Panc1 (cell line): ENCODE measurements at places on chromosomes 2 and 18. TPM values are rescaled to one million over a fixed set of nuclear protein-coding genes. Genes with fewer than 3 reads are reported as not detected.

DNA sequence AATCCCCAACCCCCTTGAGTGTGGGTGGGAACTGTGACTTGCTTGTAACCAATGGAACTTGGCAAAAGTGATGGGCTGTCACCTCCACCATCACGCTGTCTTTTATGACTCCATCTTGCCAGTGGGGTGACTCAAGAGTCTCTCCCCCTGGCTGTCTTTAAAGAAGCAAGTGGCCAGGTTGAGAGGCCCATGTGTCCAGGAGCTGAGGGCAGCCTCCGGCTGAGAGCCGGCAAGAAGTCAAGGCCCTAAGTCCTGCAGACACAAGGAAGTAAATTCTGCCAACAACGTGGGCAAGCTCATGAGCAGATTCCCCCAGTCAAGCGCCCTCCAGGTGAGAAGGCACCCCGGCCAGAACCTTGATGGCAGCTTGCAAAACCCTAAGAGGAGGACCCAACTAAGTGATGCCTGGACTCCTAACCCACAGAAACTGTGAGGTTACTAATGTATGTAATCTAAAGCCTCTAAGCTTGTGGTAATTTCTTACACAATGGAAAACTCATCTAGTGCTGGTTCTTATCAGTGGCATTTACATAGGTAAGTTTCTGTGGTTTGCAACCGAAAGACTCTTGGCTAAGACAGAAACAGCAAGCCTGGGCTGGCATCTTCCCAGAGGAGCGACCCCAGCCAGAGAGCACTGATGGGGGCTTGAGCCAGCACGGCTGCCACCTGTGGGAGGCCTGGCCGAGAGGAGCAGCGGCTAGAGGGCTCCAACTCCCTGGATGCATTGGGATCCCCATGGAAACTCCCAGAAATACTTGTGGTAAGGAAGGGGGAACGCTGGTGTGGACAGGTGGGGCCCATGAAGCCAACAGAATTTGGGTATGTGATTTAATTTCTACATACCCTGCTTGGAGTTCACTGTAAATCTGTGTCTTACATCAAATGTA is 49.3 kb downstream of the CIB4 start:
- DNase-seq, result no peak
- no peaks in the 10 kb centered on the region for H3K4me1 ChIP-seq
- peaks cover 25% of the 10 kb centered on the region for H3K27me3 ChIP-seq
- no peaks in the 10 kb centered on the region for H3K36me3 ChIP-seq
- no peak overlapping the region for H3K27ac ChIP-seq

- DNase-seq, result no peak
- H3K4me3 ChIP-seq, result no peak overlapping the region
- H3K36me3 ChIP-seq, result peaks cover 3% of the 10 kb centered on the region; the same call in 1 of the 2 replicates
- H3K4me1 ChIP-seq, result peaks cover 11% of the 10 kb centered on the region
- H3K27ac ChIP-seq, result no peak overlapping the region
Measured at GRCh38 chr2:237688081-237688480, 60.7 kb downstream of the LRRFIP1 start.

- no peak for DNase-seq
- H3K27me3 ChIP-seq, result peaks cover 12% of the 10 kb centered on the region
- H3K4me1 ChIP-seq, result no peaks in the 10 kb centered on the region
- no peak overlapping the region for H3K27ac ChIP-seq
- no peaks in the 10 kb centered on the region for H3K36me3 ChIP-seq
Measured at GRCh38 chr2:118991554-118991953, 49.6 kb downstream of the MARCO start.

Gene TFCP2L1
- total RNA-seq, result 4.9 TPM

Gene UGT1A6
- not detected for total RNA-seq

GRCh38 chr2:175871331-175872004 is 130.6 kb downstream of the LNPK start:
- H3K27me3 ChIP-seq, result no peaks in the 10 kb centered on the region; the same call in 1 of the 2 replicates
- no peak overlapping the region for H3K4me3 ChIP-seq
- no peak for DNase-seq

GRCh38 chr2:72864500-72864899 is 22.7 kb upstream of the SPR start:
- DNase-seq, result no peak
- no peak overlapping the region for H3K27ac ChIP-seq
- 0 out of 2 replicates have a peak, but pooled peaks cover 4% of the 10 kb centered on the region for H3K4me1 ChIP-seq
- H3K27me3 ChIP-seq, result peaks cover 3% of the 10 kb centered on the region; the same call in 1 of the 2 replicates
- H3K36me3 ChIP-seq, result no peaks in the 10 kb centered on the region
- no peak overlapping the region for H3K4me3 ChIP-seq

- H3K36me3 ChIP-seq, result no peaks in the 10 kb centered on the region
- no peak overlapping the region for H3K4me3 ChIP-seq
- peaks cover 14% of the 10 kb centered on the region for H3K4me1 ChIP-seq
- no peaks in the 10 kb centered on the region for H3K27me3 ChIP-seq
- H3K27ac ChIP-seq, result no peak overlapping the region
Measured at GRCh38 chr2:120907822-120908221, 172.2 kb downstream of the GLI2 start.

- H3K27ac ChIP-seq, result no peak overlapping the region
- H3K36me3 ChIP-seq, result no peaks in the 10 kb centered on the region
- DNase-seq, result no peak
- H3K4me1 ChIP-seq, result no peaks in the 10 kb centered on the region
Measured at GRCh38 chr2:233002829-233003657, 10.0 kb downstream of the NGEF start.

Gene TMEM18
- 49.6 TPM for total RNA-seq

Gene FRZB
- 0.08 TPM for total RNA-seq

DNA sequence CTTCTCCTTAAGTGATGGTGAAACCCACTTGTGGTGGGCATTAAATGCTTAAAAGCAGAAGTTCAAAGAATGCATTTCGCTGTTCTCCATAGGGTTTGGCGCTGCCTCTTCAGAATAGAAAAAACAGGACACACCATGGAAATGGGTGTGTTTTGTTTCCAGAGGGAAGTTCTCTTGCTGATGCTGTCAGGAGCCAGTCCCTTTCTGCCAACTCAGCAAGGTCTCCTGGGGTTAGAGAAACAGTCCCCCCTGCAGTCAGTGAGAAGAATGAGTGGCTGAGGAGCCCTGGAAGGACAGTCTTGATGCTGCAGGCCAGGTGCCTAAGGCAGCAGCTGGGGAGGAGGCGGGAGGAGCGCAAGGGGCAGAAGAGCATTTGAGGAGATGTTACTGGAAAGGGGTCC is 37.8 kb upstream of the ASAP2 start:
- H3K27me3 ChIP-seq, result no peaks in the 10 kb centered on the region
- peaks cover 12% of the 10 kb centered on the region; the same call in 1 of the 2 replicates for H3K4me1 ChIP-seq
- H3K36me3 ChIP-seq, result no peaks in the 10 kb centered on the region
- no peak overlapping the region for H3K27ac ChIP-seq

- no peak for DNase-seq
- H3K27ac ChIP-seq, result no peak overlapping the region
- H3K27me3 ChIP-seq, result no peaks in the 10 kb centered on the region
- no peaks in the 10 kb centered on the region for H3K36me3 ChIP-seq
- peaks cover 5% of the 10 kb centered on the region for H3K4me1 ChIP-seq
Measured at GRCh38 chr2:70030724-70031420, 56.4 kb upstream of the PCBP1 start.

- H3K27ac ChIP-seq, result no peak overlapping the region
- DNase-seq, result no peak
- no peaks in the 10 kb centered on the region for H3K27me3 ChIP-seq
- H3K36me3 ChIP-seq, result peaks cover 15% of the 10 kb centered on the region
- no peaks in the 10 kb centered on the region for H3K4me1 ChIP-seq
Measured at GRCh38 chr2:161367675-161368074, 48.4 kb upstream of the TBR1 start.

DNA sequence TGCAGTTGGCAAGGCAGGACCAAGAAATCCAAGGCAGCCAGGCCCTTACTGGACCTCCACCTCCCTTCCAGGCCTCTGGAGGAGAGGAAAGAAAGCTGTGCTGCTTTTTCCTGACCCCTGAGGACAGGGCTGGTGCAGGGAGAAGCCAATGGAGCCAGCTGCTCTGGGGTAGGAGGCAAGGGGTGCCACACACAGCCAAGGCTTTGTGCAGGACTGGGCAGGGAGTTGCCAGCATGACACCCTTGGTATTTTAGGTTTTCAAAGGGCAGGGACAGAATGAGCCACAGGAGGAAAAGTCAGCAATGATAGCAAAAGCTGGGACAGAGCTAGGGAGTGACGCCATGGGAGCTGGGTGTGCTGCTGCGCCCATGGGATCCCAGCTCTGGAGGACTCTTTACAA is 22.9 kb downstream of the CCT7 start:
- H3K4me3 ChIP-seq, result no peak overlapping the region
- no peak overlapping the region for H3K27ac ChIP-seq
- H3K4me1 ChIP-seq, result no peaks in the 10 kb centered on the region
- no peak for DNase-seq
- H3K27me3 ChIP-seq, result no peaks in the 10 kb centered on the region

- H3K4me3 ChIP-seq, result no peak overlapping the region
- no peaks in the 10 kb centered on the region for H3K27me3 ChIP-seq
- H3K4me1 ChIP-seq, result no peaks in the 10 kb centered on the region
- no peak overlapping the region for H3K27ac ChIP-seq
- no peak for DNase-seq
Measured at GRCh38 chr2:53475766-53476165, 291.8 kb upstream of the CHAC2 start.

Gene DES
- total RNA-seq, result 0.69 TPM

GRCh38 chr2:162014751-162015150 is 59.3 kb downstream of the DPP4 start:
- no peaks in the 10 kb centered on the region for H3K4me1 ChIP-seq
- H3K4me3 ChIP-seq, result no peak overlapping the region

GRCh38 chr2:238790833-238791230 is 57.1 kb upstream of the TWIST2 start:
- no peak overlapping the region for H3K4me3 ChIP-seq
- DNase-seq, result no peak
- no peaks in the 10 kb centered on the region for H3K27me3 ChIP-seq
- H3K4me1 ChIP-seq, result peaks cover 4% of the 10 kb centered on the region; the same call in 1 of the 2 replicates

DNA sequence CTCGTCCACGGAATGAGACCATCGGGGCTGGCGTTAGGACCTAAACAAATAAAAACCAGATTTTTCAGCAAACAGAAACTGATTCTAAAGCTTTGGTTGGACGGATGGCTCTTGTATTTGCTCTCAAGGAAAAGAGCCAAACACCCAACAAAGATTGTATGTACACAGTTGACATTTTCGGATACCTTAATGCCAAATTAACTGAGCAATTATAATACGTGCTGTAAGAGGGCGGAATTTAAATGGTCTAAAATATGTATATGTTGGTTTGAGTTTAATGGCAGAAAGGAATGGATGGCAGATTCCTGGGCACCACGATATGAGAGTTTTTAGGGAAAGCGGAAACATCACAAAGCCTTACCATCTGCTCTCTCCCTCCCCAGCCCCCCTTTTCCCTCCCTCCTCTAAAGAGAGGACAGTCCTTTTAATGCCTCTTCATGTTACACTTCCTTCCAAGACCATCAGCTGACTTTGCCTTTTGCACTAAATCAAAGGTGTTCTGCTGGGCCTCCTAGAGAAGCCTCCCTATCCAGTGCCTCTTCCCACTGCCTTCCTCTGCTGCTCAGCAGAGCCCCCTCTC is 33.3 kb downstream of the STAT1 start:
- no peak for DNase-seq
- no peak overlapping the region for H3K27ac ChIP-seq
- H3K27me3 ChIP-seq, result no peaks in the 10 kb centered on the region
- H3K36me3 ChIP-seq, result peaks cover 65% of the 10 kb centered on the region
- H3K4me1 ChIP-seq, result no peaks in the 10 kb centered on the region

GRCh38 chr2:238729261-238729935 is 118.5 kb upstream of the TWIST2 start:
- H3K27me3 ChIP-seq, result no peaks in the 10 kb centered on the region
- no peak for DNase-seq
- H3K4me1 ChIP-seq, result no peaks in the 10 kb centered on the region

DNA sequence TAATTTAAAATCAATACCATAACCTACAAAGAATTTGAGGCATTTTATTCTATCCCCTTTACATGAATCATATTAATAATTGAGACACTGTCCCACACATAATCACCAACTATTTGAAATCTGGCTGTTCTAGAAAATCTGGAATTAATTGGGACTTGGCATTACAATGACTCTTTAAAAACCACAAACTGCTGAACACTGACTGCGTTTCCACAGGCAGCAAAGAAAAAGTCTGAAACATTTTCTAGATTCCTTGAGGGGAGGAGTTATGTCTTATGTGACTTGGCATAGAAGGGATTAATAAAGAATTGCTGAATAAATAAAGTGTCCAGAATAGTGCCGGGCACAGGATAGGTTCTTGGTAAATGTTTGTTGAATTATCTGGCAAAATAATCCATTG is 61.4 kb downstream of the GPR39 start:
- no peak overlapping the region for H3K4me3 ChIP-seq
- no peaks in the 10 kb centered on the region for H3K27me3 ChIP-seq
- no peaks in the 10 kb centered on the region for H3K4me1 ChIP-seq
- no peaks in the 10 kb centered on the region for H3K36me3 ChIP-seq
- DNase-seq, result no peak

Gene IL36RN
- total RNA-seq, result not detected

Gene IL1RN
- not detected for total RNA-seq

Gene ABCG8
- total RNA-seq, result 0.03 TPM

DNA sequence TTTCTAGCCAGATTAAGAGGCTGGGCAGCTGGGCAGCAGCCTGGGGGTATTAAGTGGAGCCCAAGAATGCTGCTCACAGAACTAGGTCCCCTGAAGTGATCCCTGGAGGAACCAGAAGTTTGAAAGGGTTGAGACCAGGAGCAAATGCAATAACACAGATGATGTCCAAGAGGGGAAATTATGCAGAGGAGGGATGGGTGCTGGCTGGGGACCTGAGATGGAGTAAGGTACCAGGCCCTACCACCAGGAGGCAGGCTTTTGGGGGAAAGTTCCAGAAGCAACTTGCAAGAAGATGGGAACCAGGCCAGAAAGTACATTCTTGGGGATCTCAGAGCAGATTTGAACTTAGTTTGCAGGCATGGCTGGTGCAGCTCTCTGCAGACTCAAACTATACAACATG is 175.1 kb downstream of the NCK2 start:
- H3K36me3 ChIP-seq, result no peaks in the 10 kb centered on the region
- no peak overlapping the region for H3K4me3 ChIP-seq
- peaks cover 4% of the 10 kb centered on the region; the same call in 1 of the 2 replicates for H3K4me1 ChIP-seq
- H3K27ac ChIP-seq, result peak overlapping the region; percentile 14; the same call in 1 of the 2 replicates
- no peaks in the 10 kb centered on the region for H3K27me3 ChIP-seq
- DNase-seq, result no peak

- no peak overlapping the region for H3K27ac ChIP-seq
- H3K27me3 ChIP-seq, result no peaks in the 10 kb centered on the region
- DNase-seq, result no peak
- H3K4me1 ChIP-seq, result no peaks in the 10 kb centered on the region
Measured at GRCh38 chr2:202327858-202328257, 48.3 kb upstream of the BMPR2 start.

GRCh38 chr2:170714381-170715061 is 616 bp upstream of the SP5 start:
- H3K27me3 ChIP-seq, result peaks cover 13% of the 10 kb centered on the region
- peaks cover 12% of the 10 kb centered on the region for H3K4me1 ChIP-seq
- no peak for DNase-seq
- peak overlapping the region; percentile 51 for H3K4me3 ChIP-seq
- H3K27ac ChIP-seq, result no peak overlapping the region

Gene UGT1A3
- total RNA-seq, result not detected

Gene ALK
- not detected for total RNA-seq

Gene PPP4R3B
- total RNA-seq, result 50.7 TPM

GRCh38 chr2:173654896-173655265 is 300.2 kb downstream of the CDCA7 start:
- no peaks in the 10 kb centered on the region for H3K36me3 ChIP-seq
- peaks cover 19% of the 10 kb centered on the region for H3K4me1 ChIP-seq
- no peaks in the 10 kb centered on the region for H3K27me3 ChIP-seq
- peak overlapping the region; percentile 36 for H3K27ac ChIP-seq
